ENCODE measurements at places on chromosomes 4 and X.

DNA sequence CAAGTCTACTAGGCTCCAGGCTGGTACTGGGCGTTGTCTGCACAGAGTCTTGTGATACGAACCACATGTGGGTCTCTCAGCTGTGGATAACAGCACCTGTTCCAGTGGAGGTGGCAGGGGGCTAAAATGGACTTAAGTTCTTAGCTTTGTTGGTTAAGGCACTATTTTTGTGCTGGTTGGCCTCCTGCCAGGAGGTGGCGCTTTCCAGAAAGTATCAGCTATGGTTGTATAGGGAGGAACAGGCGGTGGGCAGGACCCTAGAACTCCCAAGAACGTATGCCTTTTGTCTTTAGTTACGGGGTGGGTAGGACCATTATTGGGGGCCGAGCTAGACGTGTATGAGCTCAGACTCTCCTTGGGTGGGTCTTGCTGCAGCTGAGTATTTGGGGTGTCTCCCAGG, 1138.4 kb downstream of the PCDH19 start:
- no peak for DNase-seq

DNA sequence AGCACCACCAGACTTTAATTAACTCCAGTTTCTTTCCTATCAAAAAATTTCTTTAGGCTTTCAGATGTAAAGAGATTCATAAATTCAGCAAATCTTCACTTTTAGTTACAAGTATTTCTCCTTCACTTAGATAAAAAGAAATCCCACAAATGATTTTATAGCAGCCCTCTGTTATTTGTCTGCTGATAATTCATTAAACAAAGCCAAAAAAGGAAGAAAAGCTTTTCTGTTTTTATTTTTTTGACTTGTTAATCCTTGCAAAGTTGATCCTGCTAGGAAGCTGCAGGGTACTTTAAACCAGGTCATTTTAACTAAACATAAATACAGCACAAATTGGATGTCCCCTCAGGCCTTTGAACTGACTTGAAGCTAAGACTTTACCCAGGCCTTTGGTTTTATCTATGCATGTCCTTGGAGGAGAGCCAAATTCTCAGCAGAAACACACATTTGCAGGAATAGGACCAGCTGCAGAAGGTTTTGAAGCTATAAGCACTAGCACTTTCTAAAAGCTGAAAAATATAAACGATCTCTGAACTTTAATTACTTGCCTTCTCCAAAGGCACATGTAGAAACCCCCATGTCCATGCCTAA, 57.5 kb downstream of the PCDH18 start:
- no peak for DNase-seq

DNA sequence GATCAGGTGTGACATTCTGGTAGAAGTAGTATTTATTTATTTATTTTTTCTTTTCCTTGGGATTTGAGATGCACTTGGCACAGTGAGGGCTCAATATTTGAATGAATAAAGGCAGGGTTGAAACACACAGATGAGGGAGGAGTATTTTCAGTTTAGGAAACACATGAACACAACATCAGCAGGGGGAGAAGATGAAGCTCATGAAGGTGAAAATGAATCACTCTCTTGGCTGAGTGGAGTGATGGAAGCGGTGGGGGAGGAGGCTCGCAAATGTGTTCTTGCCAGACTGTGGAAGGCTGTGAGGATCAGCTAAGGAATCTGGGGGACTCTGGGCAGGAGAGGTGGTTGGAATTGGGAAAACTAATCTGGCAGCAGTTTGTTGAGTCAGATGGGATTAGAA, 55.3 kb downstream of the ARHGAP10 start:
- DNase-seq = no peak

GRCh38 chr4:125527681-125528080, 212.9 kb downstream of the FAT4 start:
- no peak for DNase-seq

DNA sequence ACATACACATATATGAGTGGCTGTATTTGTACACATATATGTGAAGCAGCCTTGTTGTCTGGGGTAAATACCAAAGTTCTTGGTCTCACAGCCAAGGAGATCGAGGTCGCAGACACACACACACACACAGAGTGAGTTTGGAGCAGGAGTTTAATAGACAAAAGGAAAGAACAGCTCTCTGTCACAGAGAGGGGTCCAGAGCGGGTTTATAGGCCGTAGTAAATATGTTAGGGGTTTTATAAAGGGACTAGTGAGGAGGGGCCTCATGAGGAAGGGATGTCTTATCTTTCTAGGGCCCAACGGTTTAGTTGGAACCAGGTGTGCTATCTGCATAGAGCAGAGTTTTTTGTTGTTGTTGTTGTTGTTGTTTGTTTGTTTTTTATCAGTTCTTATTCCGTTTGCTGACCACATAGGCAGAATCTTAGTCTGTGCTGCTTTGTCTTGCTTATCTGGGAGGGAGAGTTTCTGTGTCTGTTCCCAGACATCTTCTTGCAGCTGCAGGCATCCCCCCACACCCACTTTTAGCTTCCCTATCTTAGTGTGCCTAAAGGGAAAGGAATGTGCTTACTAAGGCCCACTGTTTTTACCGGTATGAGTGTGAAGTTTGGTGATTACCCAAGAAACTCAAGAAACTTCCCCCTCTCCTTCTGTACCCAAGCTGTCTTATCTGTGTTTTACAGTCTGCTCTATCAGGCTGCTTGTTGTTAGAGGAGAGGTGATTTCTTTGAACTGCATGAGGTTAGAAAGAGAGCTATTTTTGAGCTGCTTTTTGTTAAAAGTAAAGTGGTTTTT, 91.9 kb downstream of the TENT5D start:
- no peak for DNase-seq

- DNase-seq = no peak
Measured at GRCh38 chr4:59597536-59598329, 1602.4 kb upstream of the ADGRL3 start.

DNA sequence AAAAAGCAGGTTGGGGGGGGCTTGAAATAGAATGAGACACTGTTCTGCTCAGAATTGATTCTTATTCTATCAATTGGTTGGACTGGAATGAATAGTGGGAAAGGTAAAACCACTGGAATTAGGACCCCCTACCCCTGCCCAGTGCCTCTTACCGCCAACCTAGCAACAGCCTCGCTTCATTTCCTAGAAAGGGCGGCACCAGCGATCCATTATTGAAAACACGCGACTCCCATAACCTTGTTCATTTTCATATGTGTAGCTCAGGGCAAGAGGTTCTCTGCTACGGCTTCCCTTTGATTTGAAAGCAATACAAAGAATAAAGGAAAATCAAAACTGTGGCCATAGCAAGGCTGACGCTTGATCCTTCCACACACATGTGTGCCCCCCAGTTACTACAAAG, 33.7 kb downstream of the IDS start:
- DNase-seq = no peak

DNA sequence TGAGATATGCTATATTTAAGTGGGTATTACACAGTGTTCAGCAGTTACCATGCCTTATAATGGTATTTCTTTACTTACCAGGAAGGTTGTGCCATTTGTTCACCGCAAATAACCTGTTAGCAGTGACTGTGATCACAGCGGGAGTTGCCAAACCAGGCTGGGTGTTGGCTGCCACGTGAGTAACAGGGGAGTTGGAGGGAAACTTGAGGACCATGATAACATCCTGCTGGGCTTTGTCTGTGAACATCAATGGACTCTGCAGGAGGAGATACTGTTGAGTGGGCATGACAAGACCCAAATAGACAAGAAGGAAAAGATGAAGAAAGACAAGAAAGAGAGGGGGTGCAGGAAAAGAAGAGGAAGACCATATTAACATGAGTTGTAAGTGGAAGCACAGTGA, 242.9 kb downstream of the DCLK2 start:
- no peak for DNase-seq

DNA sequence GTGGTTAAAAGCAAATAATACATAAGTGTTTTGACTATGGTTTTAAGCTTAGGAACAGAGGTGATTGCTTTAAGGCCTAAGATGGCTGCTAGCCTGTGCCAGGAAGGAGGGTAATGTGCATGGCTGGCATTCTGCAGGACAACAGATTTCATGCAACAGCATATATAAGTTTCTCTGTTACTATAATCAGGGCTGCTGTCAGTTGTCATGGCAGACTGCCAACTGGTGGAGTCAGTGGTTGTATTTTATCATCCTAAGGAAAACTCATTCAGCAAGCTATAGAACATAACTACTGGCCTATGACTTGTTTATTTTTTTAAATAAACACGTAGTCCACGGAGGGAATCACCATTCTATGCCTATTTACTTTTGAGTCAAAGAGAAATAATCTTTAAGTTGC, 77.7 kb upstream of the DCAF8L1 start:
- DNase-seq = no peak

- DNase-seq = no peak
Measured at GRCh38 chr4:67891645-67892044, 7.8 kb upstream of the TMPRSS11D start.

DNA sequence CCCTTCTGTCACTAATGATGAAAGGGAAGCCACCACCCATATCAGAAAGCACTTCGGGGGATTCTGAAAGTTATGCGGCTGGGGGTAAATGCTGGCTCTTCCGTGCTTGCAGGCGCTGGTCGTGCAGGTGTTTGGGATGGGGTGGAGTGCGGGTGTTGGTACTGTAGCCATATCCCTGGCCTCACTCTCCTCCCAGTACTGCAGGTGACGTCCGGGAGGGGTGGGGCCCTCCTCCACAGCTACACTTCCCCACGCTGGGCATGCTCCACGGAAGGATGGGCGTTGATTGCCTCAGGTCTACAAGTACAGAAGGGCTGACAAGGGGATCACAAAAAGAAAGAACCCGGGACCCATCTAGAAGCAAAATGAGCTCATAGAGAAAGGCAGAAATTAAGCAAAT, 48.6 kb upstream of the CLDN24 start:
- no peak for DNase-seq

GRCh38 chr4:186826846-186827533, 103.3 kb upstream of the FAT1 start:
- no peak for DNase-seq

DNA sequence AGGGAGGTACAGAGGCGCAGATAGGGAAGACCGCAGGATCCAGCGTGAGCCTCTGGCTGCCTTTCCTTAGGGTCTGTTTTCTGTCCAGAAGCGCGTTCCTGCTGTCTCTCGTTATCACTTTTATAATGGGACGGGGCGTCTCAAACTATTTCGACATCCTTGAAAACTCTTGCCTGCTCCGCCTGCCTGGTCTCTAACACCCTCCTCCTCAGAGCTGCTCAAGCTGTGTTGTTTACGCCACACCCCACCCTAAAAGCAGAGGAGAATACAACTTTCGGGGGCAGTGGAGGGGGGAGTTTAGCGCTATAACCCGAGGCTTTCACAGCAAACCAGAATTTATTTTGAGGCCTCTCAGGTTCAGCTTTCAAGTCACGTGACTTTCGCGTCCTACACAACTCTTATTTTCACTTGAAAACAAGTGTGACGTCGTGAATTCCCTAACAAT, 646 bp upstream of the FAM3A start:
- DNase-seq = no peak

DNA sequence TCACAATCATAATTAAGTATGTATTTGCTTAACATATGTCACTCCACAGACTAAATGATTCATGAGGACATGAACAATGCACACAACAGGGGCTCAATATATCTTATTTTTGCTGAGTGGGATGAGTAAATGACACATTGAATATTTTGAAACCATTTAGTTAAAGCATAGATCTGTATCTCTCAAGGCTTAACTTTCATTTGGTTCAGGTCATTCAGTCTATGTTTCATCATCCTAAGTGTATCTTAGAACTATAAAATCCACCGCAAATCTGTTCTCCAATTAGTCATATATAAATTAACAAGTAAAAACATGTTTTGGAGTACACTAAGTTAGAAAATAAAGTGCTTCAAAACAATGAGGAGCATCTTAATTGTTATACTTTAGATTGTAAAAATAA, 45.8 kb downstream of the AREG start:
- no peak for DNase-seq

DNA sequence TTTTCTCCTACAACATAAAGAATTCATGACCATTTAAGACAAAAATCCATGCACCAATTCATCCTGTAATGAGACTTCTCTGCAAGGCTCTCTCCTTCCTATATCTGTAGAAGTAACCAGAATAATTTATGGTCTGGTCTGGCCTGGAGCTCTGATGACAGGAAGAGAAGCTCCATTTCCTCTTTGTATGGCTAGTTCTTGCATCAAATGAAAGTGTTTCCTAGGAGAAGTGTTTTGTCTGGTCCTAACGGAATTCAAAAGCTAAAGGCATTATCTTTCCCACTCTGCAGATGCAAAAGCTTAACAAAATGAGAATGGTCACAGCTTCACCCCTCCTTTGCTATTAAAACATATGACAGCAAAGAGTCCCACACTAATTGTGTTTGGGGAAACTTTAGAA, 55.1 kb downstream of the SPATA18 start:
- DNase-seq = no peak

- no peak for DNase-seq
Measured at GRCh38 chrX:123184219-123184865, at the start of gene GRIA3. TSS of gene GRIA3 (plus strand) at chrX:123184278. CDS start at chrX:123184536, 258 bp downstream.

GRCh38 chr4:73539386-73539785, 57.8 kb downstream of the AFM start:
- DNase-seq = no peak

GRCh38 chr4:1410491-1411325, 4.5 kb upstream of the NKX1-1 start:
- no peak for DNase-seq

GRCh38 chr4:108511618-108512017, 108.8 kb upstream of the RPL34 start:
- no peak for DNase-seq

- no peak for DNase-seq
Measured at GRCh38 chr4:150708004-150708403, 126.1 kb downstream of the MAB21L2 start.

DNA sequence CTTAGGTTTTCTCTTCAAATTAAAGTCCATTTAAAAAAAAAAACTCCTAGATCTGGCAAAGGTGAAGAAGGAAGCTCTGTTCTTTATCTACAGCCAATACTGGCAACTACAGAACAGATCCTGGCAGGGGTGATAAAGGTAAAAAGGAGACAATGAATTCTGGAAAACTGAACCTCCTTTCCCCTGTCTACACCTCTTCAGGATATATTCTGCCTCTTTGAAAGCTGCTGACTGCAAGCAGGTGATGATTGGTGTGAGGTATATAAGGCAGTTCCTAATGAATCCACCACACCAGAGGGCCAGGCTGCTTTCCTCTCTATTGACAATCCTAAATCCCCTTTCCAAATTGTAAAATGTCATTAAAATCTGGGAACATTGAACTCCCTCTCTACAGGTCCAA, 370.1 kb downstream of the PPP3CA start:
- no peak for DNase-seq

DNA sequence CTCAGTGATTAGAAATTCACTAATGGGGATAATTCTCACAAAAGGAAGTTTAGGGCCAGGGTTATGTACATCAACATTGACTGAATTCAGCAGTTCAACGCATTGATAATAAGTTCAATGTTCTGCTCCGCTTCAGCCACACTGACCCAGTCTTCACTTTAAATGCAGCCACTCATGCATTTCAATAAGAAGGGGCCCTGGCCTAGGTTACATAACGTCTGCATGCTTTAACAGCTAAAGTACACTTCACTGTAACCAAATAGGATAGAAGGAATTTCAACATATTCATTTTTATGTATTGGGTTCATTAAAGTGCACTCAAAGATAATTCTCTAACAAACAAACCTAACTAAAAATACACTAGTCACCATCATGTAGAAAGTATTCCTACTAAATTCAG, 12.8 kb upstream of the TSPAN7 start:
- DNase-seq = no peak

- DNase-seq = no peak
Measured at GRCh38 chr4:8768357-8768999, 103.2 kb downstream of the HMX1 start.

All from stimulated activated CD4-positive, alpha-beta T cell treated with anti-CD3 and anti-CD28 coated beads, Interleukin-4, amount 100 ng/mL, for 4 hours (primary cell).